ENCODE measurements at places on chromosomes 5 and 9. TPM values are rescaled to one million over a fixed set of nuclear protein-coding genes. Genes with fewer than 3 reads are reported as not detected.

TMEM252 gene
- polyA plus RNA-seq = not detected

PPWD1 gene
- polyA plus RNA-seq = 20.2 TPM

GABRA1 gene
- not detected for polyA plus RNA-seq

SAPCD2 gene
- polyA plus RNA-seq = 3.6 TPM

TMEM141 gene
- 415 TPM for polyA plus RNA-seq

LCN12 gene
- not detected for polyA plus RNA-seq

CCDC192 gene
- polyA plus RNA-seq = 2.4 TPM

BHMT gene
- polyA plus RNA-seq = not detected

LRRC19 gene
- 17.1 TPM for polyA plus RNA-seq

PCDHAC1 gene
- 0.34 TPM for polyA plus RNA-seq

ZNF618 gene
- polyA plus RNA-seq = 0.92 TPM

OTP gene
- polyA plus RNA-seq = not detected

MEGF9 gene
- polyA plus RNA-seq = 4.4 TPM

RNF183 gene
- not detected for polyA plus RNA-seq

NR4A3 gene
- 1.2 TPM for polyA plus RNA-seq

CRB2 gene
- not detected for polyA plus RNA-seq

ZNF462 gene
- 0.60 TPM for polyA plus RNA-seq

OXCT1 gene
- 26.1 TPM for polyA plus RNA-seq

LHX6 gene
- 0.60 TPM for polyA plus RNA-seq

ECSCR gene
- 11.4 TPM for polyA plus RNA-seq

GMCL2 gene
- polyA plus RNA-seq = not detected

WWC1 gene
- polyA plus RNA-seq = 11.4 TPM

GRM6 gene
- polyA plus RNA-seq = not detected

SKP1 gene
- 717 TPM for polyA plus RNA-seq
